ENCODE measurements at places on chromosomes 3 and 15. TPM values are rescaled to one million over a fixed set of nuclear protein-coding genes. Genes with fewer than 3 reads are reported as not detected.

The WNT7A gene
- total RNA-seq, result not detected

The CSPG5 gene
- total RNA-seq, result 0.45 TPM

The KNG1 gene
- not detected for total RNA-seq

The ZFYVE19 gene
- 24.4 TPM for total RNA-seq

The IL5RA gene
- total RNA-seq, result not detected

The SLC28A2 gene
- total RNA-seq, result not detected

The MESP2 gene
- 0.42 TPM for total RNA-seq

The C3orf49 gene
- not detected for total RNA-seq

The C3orf22 gene
- total RNA-seq, result not detected

The NEK4 gene
- 11.1 TPM for total RNA-seq

The OR4F6 gene
- total RNA-seq, result not detected

The IL17RD gene
- 0.73 TPM for total RNA-seq

The FOXP1 gene
- total RNA-seq, result 28.8 TPM

The ATP13A4 gene
- 0.19 TPM for total RNA-seq

The LRRIQ4 gene
- not detected for total RNA-seq

The GATM gene
- total RNA-seq, result 36.4 TPM

The MTMR10 gene
- 17.5 TPM for total RNA-seq

The FANCI gene
- 2.0 TPM for total RNA-seq

The TMEM207 gene
- total RNA-seq, result not detected

The CCDC80 gene
- 57.4 TPM for total RNA-seq

The MKRN3 gene
- 10.1 TPM for total RNA-seq

DNA sequence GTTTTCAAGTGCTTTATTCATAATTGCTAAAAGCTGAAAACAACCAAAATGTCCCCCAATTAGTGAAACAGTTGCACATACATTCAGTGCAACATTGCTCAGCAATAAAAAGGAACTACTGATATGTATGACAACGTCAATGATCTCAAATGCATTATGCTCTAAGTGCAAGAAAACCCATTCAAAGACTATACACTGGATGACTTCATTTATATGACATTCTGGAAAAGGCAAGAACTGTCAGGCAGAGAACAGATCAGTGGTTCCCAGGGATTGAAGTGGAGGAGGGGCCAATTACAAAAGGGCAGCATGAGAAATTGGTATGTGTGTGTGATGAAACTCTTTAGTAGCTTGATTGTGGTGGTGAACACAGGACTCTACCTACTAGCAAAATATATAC lies 585.6 kb downstream of the TBL1XR1 start:
- DNase-seq, result no peak

DNA sequence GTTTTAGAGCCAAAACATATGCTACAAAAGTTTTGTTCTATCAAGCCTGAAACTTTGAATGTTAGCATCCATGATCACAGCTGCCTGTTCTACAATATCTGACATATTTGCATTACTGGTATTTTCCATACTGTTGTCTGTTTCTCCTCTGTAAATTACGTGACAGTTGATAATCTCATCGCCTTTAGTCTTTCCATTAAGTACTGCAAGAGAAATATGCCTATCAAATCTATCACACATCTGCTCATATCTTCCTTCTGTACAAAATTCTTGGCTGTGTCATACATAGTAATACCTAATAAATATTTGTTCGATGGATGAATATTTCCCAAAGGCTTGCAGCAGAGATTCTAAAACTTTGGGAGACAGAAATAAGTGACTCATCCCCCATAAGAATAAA lies 717.3 kb downstream of the OTOL1 start:
- no peak for DNase-seq

GRCh38 chr3:71104556-71104955 lies 479.0 kb downstream of the FOXP1 start:
- DNase-seq, result no peak

DNA sequence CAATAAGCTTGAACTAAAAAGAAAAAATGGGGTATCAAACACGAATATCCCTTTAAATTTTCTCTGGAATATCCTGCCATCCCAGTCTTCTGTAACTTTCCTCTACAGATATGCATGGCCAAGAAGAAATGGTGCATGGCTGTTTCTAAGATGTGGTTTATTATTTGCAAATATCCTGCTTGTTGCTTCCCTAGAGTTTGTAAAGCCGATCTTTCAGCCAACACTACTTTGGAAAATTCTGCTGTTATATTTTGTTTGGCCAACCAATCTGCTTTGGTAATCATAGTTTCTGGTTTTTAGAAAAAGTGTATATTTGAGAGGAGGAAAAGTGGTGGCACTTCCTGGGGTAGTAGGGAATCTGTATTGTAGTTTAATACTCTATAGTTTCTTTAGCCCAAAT lies 13.9 kb downstream of the PHLDB2 start:
- no peak for DNase-seq

DNA sequence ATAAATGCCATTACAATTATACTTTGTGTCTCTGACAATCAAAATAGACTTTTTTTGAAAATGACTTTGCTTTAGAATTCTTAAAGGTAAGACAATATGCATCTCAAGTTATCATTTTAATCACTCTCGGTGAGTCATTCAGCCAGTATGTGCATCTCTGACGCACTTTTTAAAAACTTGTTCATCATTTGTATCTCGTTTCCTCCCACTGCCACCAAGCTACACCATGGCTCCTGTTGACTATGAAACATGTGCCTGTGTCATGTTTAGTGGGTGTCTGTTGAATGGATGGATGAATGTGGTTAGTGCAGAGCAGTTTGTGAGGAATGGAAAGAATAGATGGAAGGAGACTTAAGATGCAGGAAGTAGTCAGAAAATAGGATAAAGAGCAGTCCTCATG lies 68.6 kb downstream of the ARPP21 start:
- DNase-seq, result peak; percentile 32

- peak; percentile 35 for DNase-seq
Measured at GRCh38 chr15:90762109-90762508, 45.0 kb downstream of the BLM start.

DNA sequence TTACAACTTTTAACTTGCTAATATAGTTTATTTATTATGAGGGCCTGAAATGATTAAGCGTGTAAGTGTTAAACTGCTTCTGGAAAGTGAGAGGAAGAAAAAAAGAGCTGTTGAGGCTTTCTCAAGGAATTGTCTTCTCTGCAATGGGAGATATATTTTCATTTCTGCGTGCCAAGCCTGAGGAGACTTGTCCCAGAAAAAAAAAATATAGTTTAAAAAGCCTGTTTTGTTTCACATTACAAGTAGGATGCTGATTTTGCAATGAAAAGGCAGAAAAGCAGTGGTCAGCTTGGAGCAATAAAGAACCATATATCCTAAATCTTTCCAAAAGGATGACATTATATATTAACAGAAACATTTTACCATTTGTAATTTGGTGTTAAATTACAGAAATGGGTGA lies 115.5 kb downstream of the GMNC start:
- DNase-seq, result no peak

GRCh38 chr3:73499787-73500186 lies 125.0 kb downstream of the PDZRN3 start:
- peak; percentile 36 for DNase-seq

DNA sequence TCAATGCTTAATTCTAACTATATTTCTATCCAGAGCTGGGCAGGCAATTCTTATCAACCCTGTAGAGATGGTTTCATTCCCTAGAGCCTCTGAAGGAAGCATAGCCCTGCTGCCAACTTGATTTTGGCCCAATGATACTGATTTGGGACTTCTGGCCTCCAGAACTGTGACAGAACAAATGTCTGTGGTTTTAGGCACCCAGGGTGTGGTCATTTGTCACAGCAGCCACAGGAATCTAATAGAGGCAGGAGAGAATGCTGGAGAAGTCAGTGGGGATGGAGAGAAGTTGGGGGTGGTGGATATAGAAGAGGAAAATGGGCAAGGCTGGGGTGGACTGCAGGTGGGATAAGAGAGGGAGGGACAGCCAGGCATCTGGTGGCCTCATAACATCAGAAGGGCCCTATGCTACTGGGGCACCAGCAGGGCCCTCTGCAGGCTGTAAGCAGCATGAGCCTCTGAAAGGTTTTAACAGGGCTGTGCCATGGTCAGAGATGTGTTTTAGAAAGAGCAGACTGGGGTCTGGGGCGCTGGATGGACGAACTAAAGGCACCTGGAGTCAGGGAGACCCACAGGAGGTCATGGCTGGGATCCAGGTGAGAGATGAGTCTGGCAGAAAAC lies 19.8 kb downstream of the MRPS11 start:
- DNase-seq, result peak; percentile 77

GRCh38 chr15:33083232-33084081 lies 111.1 kb downstream of the FMN1 start:
- DNase-seq, result peak; percentile 87

GRCh38 chr15:101115393-101115785 lies 136.5 kb downstream of the CHSY1 start:
- DNase-seq, result no peak

DNA sequence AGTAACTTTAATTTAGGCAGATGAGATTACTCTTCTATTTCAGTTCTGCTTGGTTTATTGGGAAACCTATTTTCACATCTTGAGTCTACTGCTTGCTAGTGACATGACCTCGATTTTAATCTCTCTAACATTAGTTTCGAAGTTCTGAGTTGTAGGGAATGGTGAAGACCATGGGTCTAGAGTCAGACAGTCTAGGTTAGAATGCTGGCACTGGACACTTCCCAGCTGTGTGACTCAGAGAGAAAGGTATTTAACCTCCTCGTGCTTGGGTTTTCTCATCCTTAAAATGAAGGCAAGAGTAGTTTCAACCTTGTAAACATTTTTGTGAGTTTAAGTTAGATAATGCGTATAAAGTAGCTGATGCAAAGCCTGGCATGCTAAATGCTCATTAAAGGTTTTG lies 422.1 kb downstream of the GRM7 start:
- DNase-seq, result no peak

GRCh38 chr3:129824926-129825541 lies 68.5 kb downstream of the TMCC1 start:
- DNase-seq, result peak; percentile 53

GRCh38 chr15:37537802-37538201 lies 396.6 kb upstream of the TMCO5A start:
- DNase-seq, result no peak

GRCh38 chr3:107450254-107450893 lies 72.4 kb upstream of the BBX start:
- no peak for DNase-seq

DNA sequence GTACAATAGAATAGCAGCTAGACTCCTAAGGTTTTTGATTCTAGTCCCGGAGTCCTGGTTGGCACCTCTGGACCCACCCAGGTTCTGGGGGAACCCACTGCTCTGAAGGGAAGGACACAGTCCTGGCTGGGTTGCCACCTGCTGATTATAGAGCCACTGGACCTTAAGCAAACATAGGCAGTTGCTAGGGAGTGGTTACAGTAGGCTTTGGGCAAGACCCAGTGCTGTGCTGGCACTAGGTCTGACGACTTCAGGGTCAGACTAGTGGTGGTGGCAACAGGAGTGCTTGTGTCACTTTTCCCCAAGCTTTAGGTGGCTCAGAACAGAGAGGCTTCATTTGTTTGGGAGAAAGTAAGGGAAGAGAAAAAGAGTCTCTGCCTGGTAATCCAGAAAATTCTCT lies 109.8 kb upstream of the C3orf80 start:
- no peak for DNase-seq

DNA sequence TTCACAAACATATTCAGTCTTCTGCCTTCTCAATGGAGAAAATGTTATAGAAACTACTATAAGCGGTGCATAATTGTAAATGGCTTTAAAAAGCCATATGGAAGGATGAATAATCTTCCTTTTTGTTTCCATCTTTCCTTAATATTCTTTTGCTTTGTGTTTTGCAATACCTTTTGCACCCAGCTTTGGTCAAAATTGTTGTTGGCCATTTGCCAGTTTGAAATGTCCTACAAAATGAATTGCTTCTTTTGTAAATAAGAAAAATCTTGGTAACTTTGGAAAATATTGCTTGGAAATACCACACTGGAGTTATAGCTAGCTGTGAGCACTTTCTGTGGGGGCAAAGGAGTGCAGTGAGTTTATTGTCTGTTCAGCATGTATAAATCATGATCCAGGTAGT lies 93.5 kb upstream of the NR2F2 start:
- DNase-seq, result no peak

GRCh38 chr3:30941342-30941741 lies 46.9 kb upstream of the GADL1 start:
- no peak for DNase-seq

GRCh38 chr3:180306691-180307090 lies 270.0 kb upstream of the PEX5L start:
- peak; percentile 71 for DNase-seq

GRCh38 chr3:128497305-128498126 lies 4.5 kb upstream of the GATA2 start:
- DNase-seq, result peak; percentile 42

- DNase-seq, result no peak
Measured at GRCh38 chr3:37338500-37338899, 164.1 kb upstream of the LRRFIP2 start.

GRCh38 chr15:40691737-40692136 lies 3.2 kb upstream of the RAD51 start:
- DNase-seq, result no peak

DNA sequence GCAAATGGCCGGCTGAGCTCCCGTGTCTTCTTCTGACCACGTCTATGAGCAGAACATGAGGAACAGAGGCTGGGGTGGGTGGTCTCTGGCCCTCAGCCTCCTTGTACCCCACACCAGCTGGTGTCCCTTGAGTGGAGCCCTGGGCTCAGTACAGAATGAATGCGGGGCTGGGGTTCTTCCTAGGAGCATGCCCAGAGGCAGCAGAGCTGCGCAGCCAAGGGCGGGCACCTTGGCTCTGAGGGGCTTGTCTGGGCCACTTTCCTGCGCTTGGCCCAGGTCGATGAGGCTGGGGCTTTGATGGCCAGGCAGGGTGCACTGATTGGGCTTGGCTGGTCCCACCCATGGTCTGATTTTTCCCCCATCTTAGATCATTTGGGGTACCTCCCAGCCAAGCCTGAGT lies 6.4 kb downstream of the SCN5A start:
- no peak for DNase-seq

GRCh38 chr15:33932734-33933133 lies 35.6 kb upstream of the CHRM5 start:
- DNase-seq, result no peak

GRCh38 chr15:73700041-73700842 lies 16.1 kb downstream of the CD276 start:
- peak; percentile 88 for DNase-seq

GRCh38 chr3:15796771-15797641 lies 773 bp downstream of the ANKRD28 start:
- peak; percentile 76 for DNase-seq

DNA sequence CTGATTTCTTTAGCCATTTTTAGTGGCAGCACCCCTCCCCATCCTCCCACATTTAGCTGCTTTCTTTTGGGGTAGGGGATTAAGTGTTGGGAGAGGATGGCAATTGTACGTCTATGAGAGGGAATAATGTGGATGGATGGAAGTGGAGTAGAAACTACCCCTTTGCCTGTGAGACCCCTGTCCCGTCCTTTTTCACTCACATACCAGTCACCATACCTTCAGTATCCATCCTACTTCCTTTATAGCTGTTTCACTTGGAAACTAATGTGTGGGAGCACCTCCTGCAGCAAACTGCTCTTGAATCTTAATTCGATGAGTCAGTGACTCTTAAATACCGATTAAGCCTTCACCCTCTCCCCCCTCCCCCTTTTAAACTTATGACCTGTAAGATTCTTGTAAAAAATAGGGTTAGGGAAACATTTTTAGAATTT lies 730 bp downstream of the SPRED1 start:
- DNase-seq, result peak; percentile 33

- no peak for DNase-seq
Measured at GRCh38 chr15:61299075-61299763, 70.1 kb upstream of the RORA start.

Data from myocyte (in vitro differentiated cells).